ENCODE measurements at places on chromosomes 3 and 15. TPM values are rescaled to one million over a fixed set of nuclear protein-coding genes. Genes with fewer than 3 reads are reported as not detected.

KNL1 gene
- 0.51 TPM for total RNA-seq

MYRIP gene
- 7.1 TPM for total RNA-seq

ZBED2 gene
- total RNA-seq = 0.47 TPM

SLC6A1 gene
- total RNA-seq = 1.3 TPM

ALDH1A3 gene
- 19.7 TPM for total RNA-seq

SEMA6D gene
- total RNA-seq = 12.2 TPM

SPESP1 gene
- 7.2 TPM for total RNA-seq

ARGFX gene
- not detected for total RNA-seq
